ENCODE measurements at places on chromosomes 1 and 21.

- DNase-seq, result no peak
Measured at GRCh38 chr1:42992054-42992571, 33.4 kb upstream of the SLC2A1 start.

DNA sequence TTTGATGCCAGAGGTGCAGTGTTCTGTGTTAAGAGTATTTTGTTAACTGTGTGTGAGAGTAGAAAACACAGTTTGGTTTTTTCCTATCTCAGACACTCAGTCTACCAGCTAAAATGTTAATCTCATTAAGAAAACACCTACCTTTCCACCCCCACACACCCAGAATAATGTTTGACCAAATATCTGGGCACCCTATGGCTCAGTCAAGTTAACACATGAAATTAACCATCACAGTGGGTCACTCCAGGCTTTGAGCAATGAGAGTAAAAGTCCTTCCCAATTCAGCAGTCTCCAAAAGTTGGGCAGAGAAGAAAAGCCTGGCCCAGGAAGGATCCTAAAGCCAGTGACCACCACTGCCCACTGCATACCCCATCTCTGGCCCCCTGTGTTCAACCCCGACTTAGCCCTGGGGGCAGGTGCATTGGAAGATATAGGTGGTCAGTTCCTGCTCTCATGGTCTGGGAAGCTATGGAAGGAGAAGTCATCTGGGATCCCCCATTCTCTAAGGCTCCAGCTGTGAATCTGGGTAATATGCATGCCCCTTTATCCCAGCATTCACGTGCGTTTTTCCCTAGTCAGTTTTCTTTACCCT, 50.2 kb upstream of the CSF3R start:
- no peak for DNase-seq

DNA sequence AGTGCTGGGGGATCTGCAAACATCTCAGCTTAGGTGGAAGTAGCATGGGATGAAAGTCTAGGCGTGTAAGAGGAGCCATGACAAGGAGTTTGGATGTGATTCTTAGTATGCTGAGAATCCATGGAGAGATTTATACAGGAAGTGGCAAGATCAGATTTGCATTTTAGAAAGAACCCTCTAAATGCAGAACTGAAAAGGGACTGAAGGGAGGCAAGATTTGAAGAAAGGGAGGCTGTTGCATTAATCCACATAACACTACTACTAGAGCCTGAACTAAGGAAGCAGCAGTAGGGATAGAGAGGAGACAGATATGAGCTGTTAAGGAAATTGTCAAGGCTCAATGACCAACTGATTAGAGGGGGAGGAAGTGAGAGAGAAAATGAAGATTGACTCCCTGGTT, 9.8 kb downstream of the C1orf74 start:
- DNase-seq, result no peak

DNA sequence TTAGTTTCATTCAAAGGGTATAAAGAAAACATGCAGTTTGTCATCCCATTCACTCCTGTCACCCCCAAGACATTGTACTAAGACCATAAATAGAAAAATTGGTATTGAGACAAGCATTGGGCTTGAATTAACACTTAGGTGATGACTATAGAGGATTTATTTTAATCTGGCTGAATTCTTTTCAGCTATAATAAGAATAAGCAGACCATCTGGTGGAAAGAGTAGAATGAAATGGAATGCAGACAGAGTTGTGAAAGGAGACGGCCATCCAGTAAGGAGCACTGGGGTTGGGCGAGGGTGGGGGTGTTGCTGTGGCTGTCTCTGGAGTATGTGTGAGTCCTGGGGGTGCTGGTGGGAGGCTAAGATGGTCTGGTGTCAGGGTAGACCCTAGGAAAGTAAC, 125.0 kb upstream of the IVNS1ABP start:
- DNase-seq, result no peak

GRCh38 chr1:204161609-204162493, 4.3 kb downstream of the REN start:
- DNase-seq, result no peak

DNA sequence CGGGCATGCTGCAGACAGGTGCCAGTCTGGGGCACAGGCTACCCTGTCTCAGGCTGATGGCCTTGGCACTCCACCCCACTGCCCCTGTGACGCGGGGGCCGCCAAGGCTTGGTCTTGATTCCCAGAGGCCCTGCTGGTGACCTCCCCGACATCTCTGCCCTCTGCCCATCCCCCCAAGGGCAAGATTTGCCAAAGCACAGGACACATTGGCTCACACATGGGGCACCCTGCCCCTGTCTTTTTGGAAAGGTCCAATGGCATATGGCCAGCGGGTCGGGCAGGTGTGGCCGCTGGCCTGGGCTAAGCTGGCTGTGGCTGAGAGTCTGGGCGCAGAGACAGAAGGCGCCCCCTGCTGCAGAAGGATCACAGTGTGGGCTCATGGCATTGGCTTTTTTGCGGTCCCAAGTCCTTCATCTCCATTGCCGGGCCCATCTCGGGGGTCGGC, 4.6 kb downstream of the MIB2 start:
- DNase-seq, result no peak

DNA sequence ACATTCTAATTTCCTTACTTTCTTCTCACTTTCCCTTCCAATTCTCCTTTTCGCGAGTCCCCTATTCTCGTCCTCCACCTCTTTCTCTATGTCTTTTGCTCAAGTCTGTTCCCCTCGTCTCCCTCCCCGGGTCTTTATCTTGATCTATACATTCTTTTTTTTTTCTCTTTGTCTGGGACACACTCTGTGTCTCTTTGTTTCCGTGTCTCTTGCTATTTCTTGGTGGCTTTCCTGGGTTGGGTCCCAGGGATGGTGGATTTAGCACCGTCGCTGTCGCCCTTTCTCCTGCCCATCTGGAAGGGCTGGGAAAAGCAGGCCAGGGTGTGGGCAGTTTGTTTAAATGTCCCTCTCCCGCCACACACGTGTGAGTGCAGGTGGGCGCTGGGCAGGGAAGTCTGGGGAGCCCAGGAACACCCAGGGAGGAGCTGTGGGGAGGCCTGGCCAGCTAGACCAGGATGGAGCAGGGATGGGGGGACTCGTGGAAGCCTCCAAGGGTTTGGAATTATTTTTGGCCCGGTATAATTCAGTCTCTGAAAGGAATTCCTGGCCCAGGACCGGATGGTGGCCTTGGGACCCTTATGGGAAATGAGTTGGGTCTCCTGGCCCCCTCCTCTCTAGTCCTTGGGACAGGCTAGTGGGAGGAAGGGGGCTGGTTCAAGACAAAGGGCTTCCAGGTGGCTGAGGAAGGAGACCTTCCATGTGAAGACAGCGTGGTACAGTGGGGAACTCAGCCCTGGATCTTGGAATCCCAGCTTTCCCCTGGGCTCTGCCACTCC, 9.5 kb upstream of the ID3 start:
- no peak for DNase-seq

- no peak for DNase-seq
Measured at GRCh38 chr1:28973596-28974421, 59.4 kb downstream of the EPB41 start.

DNA sequence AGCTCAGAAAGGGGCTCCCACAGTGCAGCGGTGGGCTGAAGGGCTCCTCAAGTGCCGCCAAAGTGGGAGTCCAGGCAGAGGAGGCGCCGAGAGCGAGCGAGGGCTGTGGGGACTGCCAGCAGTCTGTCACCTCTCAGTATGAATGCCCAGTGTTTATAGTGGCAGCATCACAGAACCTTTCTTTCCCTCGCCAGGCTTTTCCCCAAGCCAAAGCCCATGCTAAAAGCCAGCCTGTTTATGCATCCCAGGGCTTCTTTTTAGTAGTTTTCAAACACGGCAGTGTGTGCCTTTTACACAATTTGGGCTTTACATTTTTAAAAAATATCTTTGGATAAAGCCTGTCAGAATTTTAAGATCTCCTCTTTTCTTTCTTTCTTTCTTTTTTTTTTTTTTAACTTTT, 70.6 kb downstream of the CENPF start:
- no peak for DNase-seq

DNA sequence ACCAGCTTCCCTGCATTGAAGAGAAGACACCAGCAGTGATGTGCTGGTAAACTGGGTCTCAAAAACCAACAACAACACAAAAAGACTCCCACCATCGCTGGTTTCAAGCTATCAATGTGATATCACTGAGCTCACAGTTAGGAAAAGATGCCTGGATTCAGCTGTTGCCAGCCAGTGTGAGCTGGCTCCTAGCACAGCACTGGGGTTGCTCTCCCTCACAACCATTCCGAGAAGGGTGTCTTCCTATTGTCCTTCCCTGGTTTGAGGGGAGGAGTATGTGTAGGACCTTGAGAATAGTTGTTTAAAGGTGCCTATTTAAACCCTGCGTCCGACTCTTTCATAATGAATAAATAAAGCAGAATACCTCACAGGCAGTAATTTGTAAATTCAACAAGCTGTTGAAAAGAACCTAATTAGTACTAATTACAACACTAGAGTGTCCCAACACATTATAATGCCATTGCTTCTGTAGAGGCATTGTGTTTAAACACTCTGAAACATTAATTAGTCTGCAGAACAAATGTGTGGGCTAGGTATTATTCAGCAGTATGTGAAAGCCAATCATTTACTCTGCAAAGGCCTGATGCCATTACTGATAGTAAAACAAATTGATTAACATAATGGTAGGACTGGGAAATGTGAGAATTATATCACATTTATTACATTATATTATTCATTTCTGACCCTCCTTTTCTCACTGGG, 17.2 kb downstream of the NIBAN1 start:
- no peak for DNase-seq

- DNase-seq, result no peak
Measured at GRCh38 chr1:167110586-167110985, 16.7 kb downstream of the STYXL2 start.

- no peak for DNase-seq
Measured at GRCh38 chr1:179095924-179096323, 14.1 kb downstream of the TOR3A start.

GRCh38 chr1:214990619-214991018, 91.9 kb upstream of the KCNK2 start:
- no peak for DNase-seq

- DNase-seq, result peak; percentile 33
Measured at GRCh38 chr21:33025489-33026442, at the start of gene OLIG2. OLIG2 (plus strand) TSS chr21:33025935; CDS start chr21:33026863, 928 bp downstream.

- DNase-seq, result no peak
Measured at GRCh38 chr1:232302376-232303221, 327.3 kb downstream of the SIPA1L2 start.

- DNase-seq, result no peak
Measured at GRCh38 chr1:225617956-225618355, 35.0 kb downstream of the ENAH start.

DNA sequence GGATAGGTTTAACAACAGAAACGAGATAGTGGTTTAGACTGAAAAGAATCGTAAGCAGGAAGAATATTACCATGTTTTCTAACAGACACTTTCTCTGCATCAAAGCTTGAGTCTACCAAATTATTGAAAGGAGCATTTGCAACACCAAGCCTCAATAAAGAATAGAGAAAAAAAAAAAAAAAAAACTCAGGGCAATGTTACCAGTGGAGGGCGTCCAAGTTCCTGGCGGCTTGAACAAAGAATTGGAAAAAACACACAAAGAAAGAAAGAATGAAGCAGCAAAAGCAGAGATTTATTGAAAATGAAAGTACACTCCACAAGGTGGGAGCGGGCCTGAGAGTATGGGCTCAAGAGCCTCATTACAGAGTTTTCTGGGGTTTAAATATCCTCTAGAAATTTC, 686.5 kb upstream of the ADGRL2 start:
- no peak for DNase-seq

- no peak for DNase-seq
Measured at GRCh38 chr1:77265180-77265579, 16.6 kb upstream of the AK5 start.

DNA sequence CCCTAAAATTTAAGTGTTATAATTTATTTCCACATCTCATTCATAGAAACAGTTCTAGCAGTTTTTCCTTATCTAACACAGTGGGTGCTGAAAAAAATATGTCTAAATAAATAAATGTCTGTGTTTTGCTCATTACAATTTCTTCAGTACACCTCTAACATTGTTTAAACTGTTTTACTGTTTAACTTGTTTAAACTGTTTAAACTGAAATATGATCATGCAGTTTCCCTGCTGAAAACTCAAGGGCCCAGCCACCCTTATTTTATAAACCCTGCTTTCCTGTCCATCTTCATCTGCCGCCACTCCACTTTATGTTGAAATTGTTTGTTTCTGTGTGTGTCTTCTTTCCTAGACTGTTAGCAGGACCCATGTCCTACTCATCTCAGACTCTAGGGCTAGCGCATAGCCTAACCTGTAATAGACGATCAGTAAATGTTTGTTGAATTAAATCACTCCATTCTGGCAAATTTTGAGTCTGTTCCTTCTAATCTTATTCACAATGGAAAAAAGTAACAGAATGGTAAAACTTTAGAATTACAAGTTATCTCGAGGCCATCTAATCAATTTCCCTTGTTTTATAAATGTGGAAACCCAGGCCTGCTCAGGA, 9.4 kb upstream of the PIK3C2B start:
- DNase-seq, result no peak

DNA sequence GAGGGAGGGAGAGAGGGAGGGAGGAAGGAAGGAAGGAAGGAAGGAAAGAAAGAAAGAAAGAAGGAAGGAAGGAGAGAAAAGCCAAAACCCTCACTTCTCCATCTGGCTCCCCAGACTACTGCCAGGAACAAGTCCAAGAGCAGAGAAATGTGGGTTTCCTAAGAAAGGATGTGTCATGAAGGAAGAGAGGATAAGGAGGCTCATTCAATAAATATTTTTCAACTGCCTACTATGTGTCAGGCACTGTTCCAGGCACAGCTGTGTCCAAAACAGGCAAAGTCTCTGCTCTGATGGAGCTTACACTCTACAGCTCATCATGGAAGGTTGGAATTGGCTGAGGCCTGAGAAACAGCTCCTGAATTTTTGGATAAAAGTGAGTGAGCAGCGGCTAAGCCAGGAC, 42.6 kb upstream of the ATP2B4 start:
- no peak for DNase-seq

DNA sequence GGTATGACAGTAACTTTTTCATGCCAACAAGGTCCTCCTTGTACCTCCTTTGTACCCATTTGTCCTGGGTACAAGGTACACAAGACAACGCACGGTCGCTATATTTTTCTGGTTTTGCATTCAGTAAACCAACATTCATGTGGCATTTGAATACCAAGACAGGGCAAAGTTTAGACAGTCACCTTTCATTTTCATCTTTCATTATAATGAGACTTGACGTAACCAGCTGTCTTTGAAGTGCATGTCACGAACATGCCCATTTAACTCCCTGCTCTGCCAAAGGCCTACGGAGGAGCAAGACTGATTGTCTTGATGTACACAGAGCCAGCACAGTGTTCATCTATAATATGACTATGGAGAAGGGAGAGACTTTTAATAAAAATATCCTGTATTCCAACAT, 91.0 kb downstream of the SETD4 start:
- DNase-seq, result no peak

GRCh38 chr1:229758101-229759036, 132.3 kb downstream of the URB2 start:
- DNase-seq, result no peak

DNA sequence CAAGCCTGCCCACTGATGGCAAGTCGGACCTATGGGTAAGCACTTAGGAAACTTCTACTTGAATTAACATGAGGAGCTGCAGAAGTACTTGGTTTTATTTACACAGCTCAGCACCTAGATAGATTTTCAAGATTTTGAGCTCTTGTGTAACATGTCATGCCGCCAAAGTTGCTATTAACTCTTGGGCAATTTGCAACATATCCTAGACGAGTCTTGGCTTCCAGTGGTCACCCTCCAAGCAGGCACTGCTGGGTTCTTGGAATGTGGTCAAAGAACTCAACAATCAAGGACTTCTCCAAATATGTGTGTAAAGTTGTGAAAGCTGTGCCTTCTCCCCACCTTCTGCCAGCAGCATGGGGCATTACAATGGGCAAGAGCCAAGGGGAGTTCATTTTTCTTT, 17.8 kb upstream of the GUCA2B start:
- DNase-seq, result no peak

- no peak for DNase-seq
Measured at GRCh38 chr1:117653195-117653594, 47.3 kb downstream of the TENT5C start.

All from activated naive CD4-positive, alpha-beta T cell treated with anti-CD3 and anti-CD28 coated beads, Interleukin-2, amount 50 U/mL, for 72 hours (primary cell).